Fibroblast of skin of abdomen (primary cell): ENCODE measurements at places on chromosomes 4 and X.

DNA sequence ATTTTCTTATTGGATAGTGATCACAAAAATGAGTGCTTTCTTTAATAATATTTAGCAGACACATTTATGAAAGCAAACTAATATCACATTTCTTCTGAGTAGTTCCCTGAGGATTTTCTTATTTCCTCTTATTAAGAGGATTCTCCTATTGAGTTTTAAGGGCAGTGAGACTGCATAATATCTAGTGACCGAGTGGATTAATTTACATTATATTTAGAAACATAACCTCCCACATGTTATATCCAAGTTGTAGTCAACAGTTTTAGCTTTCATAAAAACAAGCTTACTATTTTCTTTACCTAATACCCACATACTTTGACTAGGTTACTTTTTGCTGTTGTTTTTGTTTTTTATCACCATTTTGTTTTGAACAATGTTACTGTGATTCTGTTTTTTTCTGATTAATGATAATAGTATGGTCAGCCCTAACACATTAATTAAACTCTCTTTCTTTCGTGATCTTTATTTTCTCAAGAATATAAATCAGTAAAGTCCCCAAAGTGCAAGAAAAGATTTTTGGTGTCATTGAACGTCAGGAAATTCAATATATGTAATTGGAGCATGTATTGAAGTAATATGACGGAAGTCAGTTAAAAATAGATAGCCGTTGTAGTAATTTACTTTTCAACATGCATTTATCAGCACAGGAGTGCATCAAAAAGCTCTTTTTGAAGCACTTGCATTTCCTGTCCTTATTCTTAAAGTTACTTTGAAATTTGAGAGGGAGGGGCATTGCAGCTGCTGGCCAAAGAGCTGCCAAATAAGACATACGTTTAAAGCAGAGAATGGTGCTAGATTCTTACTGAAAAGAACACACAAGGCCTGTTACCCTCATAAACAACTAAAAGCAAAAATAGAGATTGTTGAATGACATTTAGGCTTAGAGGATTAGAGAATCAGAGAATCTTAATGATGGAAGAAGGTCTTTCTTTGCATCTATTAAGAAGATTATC is 25.2 kb downstream of the DDIT4L start:
- DNase-seq, result no peak

DNA sequence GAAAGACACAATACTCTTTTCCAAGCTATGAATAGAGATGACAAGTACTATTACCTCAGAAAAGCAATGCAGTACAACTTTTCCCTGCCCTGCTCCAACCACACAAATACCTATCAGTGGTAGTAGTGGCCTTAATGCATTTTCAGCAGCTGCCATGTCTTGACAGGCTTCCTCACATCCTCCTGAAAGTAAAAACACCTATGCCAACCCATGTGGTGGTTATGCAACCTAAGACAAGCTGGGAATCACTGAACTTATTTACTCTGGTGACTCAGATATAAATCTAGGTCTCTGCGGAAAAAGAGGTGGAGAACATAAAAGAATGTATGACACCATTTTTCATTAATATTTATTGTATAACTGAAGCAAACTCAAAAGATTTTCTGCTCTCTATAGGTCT is 14.5 kb downstream of the WDFY3 start:
- DNase-seq, result peak; percentile 59

DNA sequence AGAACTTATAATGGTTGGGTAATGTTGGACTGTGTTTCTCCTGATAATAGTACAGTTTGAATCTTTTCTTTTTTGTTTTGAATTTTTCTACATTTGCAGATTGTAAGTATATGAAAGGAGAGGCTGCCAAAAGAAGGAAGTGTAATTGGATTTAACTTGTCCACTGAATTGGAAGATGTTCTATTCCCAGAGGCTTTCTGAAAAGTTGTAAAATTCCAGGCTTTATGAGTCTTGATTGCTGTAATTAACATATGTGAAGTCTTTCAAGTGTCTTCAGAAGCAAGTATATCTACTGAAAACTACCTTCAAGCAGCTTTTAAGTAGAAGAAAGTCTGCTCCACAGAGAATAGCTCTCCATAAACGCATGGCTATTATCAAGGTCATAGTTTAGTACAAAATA is 2456.4 kb downstream of the PCDH7 start:
- DNase-seq, result no peak

GRCh38 chr4:17515445-17516407 is 761 bp downstream of the CLRN2 start:
- DNase-seq, result no peak

- DNase-seq, result peak; percentile 72
These were observed 2.8 kb upstream of the PCDH7 start for GRCh38 chr4:30717208-30718020.

- DNase-seq, result peak; percentile 28
These were observed 4.5 kb upstream of the CBR4 start for GRCh38 chr4:169014586-169014985.

GRCh38 chr4:78601013-78601412 is 49.4 kb downstream of the ANXA3 start:
- no peak for DNase-seq

DNA sequence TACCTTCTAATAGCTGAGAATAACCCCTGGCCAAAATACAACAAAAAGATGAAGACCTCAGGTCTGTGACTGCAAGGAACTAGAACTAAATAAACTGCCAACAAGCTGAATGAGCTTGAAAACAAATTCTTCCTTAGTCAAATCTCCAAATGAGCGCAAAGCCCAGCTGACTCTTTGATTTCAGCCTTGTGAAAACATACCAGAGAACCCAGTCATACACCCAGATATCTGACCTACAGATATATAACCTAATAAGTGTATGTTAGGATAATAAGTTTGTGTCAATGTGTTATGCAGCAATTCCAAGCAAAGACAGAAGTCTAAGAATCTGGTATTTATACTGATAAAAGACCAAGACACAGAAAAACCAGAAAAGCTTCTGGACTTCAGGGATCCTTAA is 38.0 kb upstream of the ADGRL3 start:
- peak; percentile 17 for DNase-seq

DNA sequence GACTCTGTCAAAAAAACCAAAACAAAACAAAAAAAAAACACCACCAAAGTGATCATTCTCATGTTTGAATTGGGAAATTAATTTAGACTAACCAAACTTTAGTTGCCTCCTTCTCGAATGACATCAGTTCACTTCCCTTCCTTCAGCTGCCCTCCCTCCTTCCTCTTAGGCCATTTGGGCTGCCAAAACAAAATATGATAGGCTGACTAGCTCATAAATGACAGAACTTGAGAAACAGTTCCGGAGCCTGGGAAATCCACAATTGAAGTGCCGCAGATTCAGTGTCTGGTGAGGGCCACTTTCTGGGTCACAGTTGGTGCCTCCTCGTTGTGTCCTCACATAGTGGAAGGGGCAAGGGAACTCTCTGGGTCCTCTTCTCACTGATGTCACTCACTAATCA is 16.1 kb upstream of the WAS start:
- no peak for DNase-seq

- peak; percentile 68 for DNase-seq
These were observed 80.2 kb downstream of the CRMP1 start for GRCh38 chr4:5812506-5813229.

DNA sequence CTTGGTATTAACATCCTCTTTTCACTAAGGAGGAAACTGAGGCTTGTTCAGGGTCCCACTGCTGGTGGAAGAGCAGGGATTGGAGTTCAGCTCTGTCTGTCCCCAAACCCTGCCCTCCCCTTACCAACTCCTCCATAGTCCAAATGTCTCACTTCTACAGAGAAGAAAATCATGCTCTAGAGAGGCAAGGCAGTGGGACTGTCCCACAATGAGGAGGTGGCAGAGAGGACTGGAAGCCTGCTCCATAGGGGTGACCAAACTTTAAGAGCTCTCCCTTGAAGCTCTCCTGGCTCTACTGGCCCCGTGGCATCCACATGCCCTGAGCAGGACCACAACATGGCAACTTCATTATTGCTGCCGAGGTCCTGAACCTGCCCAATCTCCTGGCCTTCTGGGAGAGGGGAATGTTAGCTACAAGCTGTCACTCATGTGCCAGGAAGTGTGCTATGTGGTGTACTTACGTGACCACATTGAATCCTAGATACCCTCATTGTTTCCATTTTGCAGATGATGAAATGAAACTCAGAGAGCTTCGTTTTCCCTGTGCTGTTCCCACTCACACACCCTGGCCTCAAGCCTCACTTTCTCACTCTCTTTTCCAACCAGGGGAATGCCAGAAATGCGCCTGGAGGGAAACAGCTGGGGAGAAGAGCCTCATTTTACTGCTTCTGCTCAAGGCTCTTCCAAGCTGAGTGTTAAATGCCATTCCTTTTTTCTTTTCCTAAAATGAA is 71.5 kb downstream of the ANAPC4 start:
- DNase-seq, result peak; percentile 48

DNA sequence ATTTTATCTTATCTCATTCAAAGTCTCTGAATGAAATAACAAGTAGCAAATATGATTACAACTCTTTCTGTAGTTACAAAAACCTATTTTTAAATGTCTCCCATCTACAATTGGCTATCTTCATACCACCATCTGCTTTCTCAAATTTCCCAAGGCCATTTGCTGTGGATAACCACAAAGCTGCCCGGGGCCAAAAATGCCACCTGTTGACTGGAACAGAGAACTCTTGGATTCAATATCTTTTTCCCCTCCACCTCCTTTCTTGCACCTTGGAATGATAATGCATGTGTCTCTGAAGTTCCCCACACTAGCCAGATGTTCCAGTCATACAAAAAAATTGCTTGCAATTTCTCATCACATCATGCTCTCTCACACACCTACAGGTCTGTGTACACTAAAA is 93.3 kb upstream of the SCML1 start:
- no peak for DNase-seq

GRCh38 chr4:150382028-150382427 is 199.9 kb upstream of the MAB21L2 start:
- DNase-seq, result no peak

DNA sequence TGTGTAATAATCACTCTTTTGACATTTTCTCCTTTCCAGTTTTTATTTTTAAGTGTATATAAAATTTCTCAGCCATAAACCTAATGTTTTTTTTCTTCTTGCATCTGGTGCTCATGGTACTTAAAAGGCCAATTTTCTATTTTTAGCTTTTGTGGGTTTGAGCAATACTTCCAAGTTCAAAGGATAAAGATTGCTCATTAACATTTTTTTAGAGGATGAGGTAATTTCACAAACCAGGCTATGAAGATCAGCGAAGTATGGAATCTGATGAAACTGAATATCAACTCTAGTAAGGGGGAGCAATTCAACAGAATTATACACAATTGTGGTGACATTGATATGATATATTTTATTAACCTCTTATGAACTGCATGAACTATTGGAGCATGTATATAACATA is 25.8 kb upstream of the KLHL34 start:
- peak; percentile 76 for DNase-seq

DNA sequence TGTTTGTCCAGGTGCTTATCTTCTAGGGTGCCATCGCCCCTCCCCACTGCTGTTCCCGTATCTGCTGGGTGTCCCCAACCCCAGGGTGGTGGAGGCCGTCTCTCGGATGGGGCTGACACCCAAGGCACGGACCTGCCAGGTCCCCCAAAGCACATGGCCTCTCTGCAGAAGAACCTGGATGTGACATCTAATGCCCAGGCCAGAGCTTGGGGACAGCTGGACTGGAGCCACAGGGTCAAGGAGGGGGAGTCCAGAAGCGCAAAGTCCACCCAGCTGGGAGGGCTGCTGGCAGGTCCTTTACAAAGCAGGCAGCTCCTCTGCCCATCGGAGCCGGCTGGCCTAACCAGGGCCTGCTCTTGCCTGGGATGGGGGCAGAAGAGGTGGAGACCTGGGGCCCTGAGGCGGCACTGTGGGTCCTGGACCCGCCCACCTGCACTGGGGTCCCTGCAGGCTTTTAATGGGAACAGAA is 751 bp upstream of the DOK7 start:
- DNase-seq, result no peak

DNA sequence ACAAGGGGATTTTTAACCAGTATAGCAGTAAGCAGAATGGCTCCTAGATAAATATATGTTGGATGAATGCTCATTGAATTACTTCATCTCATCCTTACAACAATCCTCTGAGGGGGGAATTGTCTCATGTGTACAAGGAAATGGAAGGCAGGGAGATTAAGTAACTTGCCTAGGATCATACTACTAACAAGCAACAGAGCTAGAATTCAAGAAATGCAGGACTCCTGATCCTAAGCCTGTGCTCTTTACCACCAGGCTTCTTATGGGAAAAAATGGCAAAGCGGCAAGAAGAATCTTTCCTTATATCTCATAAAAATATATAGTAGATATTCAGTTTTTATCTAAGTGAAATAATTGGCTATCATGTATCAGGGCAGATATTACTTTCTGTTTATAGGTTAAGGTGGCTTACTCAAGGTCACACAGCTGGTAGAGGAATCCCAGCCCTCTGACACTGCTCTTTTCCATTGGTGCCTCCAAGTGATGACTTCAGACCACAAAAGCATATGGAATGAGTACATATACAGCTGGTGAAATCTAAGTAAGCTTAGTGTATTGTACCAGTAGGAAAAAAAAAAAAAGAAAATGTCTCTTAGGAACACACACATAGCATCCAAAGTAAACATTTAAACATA is 2.1 kb downstream of the ABHD18 start:
- DNase-seq, result peak; percentile 17

- DNase-seq, result peak; percentile 93
These were observed 126.9 kb upstream of the GIMD1 start for GRCh38 chr4:106495476-106495875.

- DNase-seq, result peak; percentile 17
These were observed 283.0 kb upstream of the GPC4 start for GRCh38 chrX:133698298-133698697.
